Type B pancreatic cell (in vitro differentiated cells): ENCODE measurements at places on chromosomes 3 and 15. TPM values are rescaled to one million over a fixed set of nuclear protein-coding genes. Genes with fewer than 3 reads are reported as not detected.

Gene MB21D2
- total RNA-seq: 14.1 and 23.1 TPM in 2 replicates

GRCh38 chr3:3765661-3766060 is 33.6 kb upstream of the LRRN1 start:
- no peak for DNase-seq

DNA sequence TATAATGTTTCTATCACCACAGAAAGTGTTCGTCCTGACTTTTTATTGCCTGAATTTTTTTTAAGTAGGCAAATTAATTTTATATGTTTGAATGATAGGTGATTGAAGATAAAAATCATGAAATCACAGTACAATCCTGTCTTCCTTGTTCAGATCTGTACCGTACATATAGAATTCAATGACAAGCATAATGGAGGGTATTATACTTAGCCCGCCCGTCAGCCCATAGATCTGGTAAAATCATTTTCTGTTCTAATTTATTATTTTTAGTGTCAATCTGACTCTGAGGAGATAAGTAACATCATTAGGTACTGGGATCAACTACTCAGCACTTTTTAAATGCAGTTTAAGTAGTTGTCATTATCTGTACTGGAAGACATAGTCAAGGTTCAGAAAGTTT is 269.9 kb downstream of the NR2F2 start:
- no peak for DNase-seq

- no peak for DNase-seq
Observed at GRCh38 chr3:50264964-50265485, 3.9 kb upstream of the SEMA3B start.

Gene CFAP100
- total RNA-seq: 4.3 TPM in 1 of 2 replicates, not detected in the other

GRCh38 chr3:30760737-30761136 is 133.7 kb downstream of the GADL1 start:
- no peak for DNase-seq

Gene ARPC4
- total RNA-seq: 131 and 151 TPM in 2 replicates

- no peak for DNase-seq
Observed at GRCh38 chr3:33993631-33994030, 195.2 kb downstream of the PDCD6IP start.

Gene FOXL2NB
- total RNA-seq: 0.29 and 0.34 TPM in 2 replicates

GRCh38 chr3:181418233-181418632 is 293.5 kb upstream of the SOX2 start:
- no peak for DNase-seq

DNA sequence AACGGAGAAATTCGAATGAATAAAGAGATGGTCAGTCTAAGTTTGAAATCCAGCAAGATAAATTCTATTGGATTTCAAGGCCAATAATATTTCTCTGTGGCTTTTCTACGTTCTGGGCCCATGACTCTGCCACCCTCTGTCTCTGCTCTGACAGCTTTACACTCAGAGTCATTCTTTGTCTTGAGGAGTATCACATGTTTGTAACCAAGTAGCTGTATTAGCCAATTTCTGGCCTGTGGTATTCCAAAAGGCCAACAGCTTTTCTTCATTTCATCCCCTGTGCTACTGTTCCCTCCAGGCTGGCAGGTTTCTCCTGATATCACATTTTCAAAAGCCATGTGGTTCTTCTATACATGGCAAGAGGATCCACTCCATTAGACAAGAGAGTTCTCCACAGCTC is 324.1 kb upstream of the CNTN4 start:
- no peak for DNase-seq

DNA sequence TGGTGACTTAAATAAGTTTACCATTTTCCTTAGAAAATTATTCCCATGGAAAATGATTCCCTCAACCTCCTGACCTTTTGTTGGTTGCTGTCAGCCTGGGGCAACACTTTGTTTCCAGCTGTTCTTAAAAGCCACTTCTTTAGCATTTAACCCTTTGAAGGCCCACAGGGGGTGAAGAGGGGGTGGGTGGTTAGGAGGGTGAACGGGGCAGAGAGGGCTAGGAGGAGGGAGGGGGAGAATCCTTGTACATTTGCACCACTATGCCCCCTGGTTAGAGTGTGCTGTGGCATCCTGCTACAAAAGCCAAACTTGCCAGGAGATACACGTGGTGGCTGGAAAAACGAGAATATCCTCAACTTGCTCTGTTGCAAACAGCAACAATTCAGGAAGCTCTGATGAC is 273.2 kb upstream of the RGMA start:
- DNase-seq: no peak

GRCh38 chr15:50075319-50075718 is 43.7 kb downstream of the ATP8B4 start:
- DNase-seq: no peak

- no peak for DNase-seq
Observed at GRCh38 chr3:71503525-71504249, 79.8 kb downstream of the FOXP1 start.

DNA sequence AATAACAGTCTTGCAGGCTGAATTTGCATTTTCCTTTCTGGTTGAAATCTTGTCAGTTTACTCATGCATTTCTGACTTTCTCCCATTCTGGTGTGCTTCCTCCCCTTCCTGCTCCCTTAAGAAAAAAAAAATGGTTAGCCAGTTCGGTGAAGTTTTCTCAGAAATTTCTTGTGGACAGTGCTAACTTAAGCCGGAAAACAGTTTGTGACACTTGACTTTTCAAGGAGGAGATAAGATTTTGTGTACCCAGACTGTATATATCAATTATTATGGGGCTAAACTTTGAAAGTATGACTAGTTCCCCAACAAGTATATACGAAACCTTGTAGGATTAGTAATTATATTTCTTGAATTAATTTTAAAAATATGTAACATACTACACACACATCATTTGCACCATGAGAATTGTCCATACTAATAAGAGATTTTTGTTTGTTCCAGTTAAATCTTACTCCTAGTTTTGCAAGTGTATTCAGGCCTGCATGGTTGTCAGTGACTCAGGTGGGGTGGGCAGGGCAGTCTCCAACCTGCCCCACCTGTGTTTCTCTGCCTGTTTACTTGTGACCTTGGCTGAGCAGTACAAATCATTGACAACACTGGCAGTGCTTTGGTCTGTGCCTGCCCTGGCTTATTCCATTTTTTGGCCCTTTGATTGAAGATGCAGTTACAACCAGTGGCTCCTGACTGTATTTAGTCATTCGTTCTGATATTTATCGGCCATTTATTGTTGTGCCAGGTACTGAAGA is 19.1 kb downstream of the UBE2E1 start:
- no peak for DNase-seq

Gene CLDN11
- 4.7 and 86.8 TPM in 2 replicates for total RNA-seq

Gene ZPLD1
- total RNA-seq: 1.5 and 10.0 TPM in 2 replicates

- DNase-seq: no peak
Observed at GRCh38 chr15:45157974-45158373, 28.2 kb downstream of the DUOX1 start.

Gene HYAL1
- total RNA-seq: 2.3 and 3.7 TPM in 2 replicates

GRCh38 chr3:5143464-5143863 is 21.4 kb downstream of the ARL8B start:
- DNase-seq: no peak

DNA sequence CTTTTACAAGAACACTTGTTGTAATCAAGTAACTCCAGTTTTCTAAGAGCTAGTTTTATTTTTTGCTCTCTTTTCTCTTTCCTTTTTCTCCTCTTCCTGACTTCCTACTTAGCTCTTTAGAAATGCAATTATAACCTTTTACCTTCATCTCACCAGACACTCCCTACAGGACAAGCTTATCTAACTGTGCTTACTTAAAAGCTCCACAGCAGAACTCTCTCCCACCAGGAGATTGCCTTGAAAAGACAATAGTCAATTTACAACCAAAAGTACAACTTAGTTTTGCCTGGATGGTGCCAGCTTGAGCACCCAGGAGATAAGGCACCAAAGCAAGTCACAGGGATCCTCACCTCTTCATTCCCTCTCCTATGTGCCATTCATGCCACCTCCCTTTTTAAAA is 573.8 kb upstream of the LMCD1 start:
- no peak for DNase-seq

Gene GABRR3
- total RNA-seq: not detected in 2 replicates

- no peak for DNase-seq
Observed at GRCh38 chr15:53038655-53038941, 248.5 kb upstream of the ONECUT1 start.

Gene SLC22A13
- 0.60 and 0.79 TPM in 2 replicates for total RNA-seq

GRCh38 chr15:77371850-77372563 is 47.9 kb downstream of the PEAK1 start:
- no peak for DNase-seq

DNA sequence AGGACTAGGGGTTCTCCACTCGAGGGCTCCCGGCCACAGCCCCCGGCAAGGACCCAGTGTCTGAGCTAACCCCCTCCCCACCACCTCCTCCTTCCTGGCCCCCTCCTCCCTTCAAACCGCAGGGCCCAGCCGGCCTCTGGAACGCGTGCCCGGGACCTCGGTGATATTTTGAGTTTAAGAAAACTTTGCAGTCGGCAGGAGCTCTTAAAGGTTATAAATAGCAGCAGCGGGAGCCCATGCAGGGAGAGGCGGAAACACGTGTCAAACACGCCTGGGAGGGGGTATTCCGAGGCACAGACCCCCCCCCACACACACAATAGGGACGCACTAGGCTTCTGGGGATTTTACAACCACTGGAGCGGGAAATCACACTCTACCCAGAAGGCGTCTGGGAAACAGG is 3.1 kb upstream of the PTH1R start:
- no peak for DNase-seq

GRCh38 chr3:127986803-127987202 is 65.4 kb upstream of the SEC61A1 start:
- no peak for DNase-seq

DNA sequence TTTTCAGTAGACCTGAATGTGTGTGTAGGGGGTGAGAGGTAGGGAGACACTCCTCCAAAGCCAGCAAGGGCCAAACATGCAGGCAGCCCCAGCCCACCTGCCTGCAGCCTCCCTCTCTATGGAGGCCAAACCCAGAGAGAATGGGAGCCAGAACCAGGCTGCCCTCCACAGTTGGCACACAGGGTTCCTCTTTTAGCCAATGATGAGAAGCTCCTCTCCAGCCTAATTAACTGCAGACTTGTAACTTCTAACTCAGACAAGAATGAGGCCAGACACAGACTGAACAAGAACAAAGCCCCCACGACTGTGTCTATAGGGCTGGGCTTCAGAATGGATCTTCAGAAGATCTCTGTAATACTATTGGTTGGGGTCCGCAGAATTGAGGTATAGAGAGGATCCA is 12.3 kb upstream of the TLE3 start:
- no peak for DNase-seq

Gene CAMK2N2
- total RNA-seq: 1.9 TPM in 2 replicates

Gene SLC2A2
- total RNA-seq: 1.9 and 5.7 TPM in 2 replicates

Gene C3orf62
- total RNA-seq: 5.6 and 10.7 TPM in 2 replicates

- no peak for DNase-seq
Observed at GRCh38 chr3:108564564-108564963, 24.7 kb downstream of the CIP2A start.

DNA sequence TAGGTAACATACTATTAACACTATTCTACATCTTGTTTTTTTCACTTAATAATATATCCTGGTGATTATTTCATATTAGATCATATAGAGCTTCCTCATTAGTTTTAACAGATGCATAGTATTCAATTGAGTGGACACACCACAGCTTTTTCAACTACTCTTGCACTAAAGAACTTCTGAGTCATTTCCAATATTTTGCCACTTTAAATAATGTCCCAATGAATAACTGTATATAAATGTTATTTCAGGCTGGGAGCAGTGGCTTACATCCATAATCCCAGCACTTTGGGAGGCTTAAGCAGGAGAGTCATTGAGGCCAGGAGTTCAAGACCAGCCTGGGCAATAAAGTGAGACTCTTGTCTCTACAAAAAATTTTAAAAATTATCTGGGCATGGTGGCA is 26.9 kb downstream of the MAP1A start:
- no peak for DNase-seq

GRCh38 chr15:38285456-38285855 is 32.8 kb downstream of the SPRED1 start:
- no peak for DNase-seq

DNA sequence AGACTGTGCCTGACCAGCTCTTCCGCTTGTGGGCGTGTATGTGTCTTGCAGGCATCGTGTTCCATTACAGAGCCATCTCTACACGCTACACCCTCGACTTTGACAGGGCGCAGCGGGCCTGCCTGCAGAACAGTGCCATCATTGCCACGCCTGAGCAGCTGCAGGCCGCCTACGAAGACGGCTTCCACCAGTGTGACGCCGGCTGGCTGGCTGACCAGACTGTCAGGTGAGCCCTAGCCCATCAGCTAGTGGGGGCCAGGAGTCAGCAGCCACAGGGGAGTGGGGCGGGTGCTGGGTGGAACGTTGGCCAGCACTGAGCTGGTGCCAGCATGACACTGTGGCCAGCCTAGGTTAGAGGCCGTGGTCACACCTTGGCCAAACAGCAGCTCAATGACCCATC is 36.7 kb downstream of the ACAN start:
- no peak for DNase-seq

DNA sequence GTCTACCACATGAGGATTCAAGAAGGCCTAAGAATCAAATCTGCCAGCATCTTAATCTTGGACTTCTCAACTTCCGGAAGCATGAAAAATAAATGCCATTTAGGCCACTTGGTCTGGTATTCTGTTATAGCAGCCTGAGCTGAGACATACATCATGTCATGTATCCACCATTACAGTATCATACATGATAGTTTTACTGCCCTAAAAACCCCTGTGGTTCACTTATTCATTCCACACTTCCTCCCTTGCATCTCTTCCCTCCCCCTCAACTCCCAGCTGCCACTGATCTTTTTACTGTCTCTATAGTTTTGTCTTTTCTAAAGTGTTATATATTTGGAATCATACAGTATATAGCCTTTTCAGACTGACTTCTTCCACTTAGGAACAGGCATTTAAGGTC is 161.8 kb downstream of the SNRK start:
- DNase-seq: no peak

Gene ITGA11
- total RNA-seq: 0.26 and 0.92 TPM in 2 replicates

Gene TMEM207
- total RNA-seq: not detected in 2 replicates

Gene LZTFL1
- 26.6 and 36.0 TPM in 2 replicates for total RNA-seq

Gene DUOXA2
- total RNA-seq: 0.17 and 0.52 TPM in 2 replicates

DNA sequence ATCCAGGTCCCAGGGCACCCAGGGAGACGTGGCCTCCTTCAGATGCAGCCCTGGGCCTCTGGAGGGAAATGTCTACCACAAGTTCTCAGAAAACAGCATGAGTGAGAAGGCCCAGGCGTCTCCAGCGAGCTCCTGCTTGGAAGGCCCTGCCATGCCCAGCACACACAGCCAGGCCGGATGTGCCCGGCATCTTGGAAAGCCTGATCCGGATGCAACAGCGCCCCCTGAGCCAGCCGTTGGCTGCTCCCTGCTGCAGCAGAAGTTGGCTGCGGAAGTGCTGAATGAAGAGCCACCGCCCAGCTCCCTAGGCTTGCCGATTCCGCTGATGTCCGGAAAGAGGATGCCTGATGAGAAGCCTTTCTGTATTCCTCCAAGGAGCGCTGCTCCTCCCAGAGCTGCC is 856 bp downstream of the NPAP1 start:
- DNase-seq: no peak

DNA sequence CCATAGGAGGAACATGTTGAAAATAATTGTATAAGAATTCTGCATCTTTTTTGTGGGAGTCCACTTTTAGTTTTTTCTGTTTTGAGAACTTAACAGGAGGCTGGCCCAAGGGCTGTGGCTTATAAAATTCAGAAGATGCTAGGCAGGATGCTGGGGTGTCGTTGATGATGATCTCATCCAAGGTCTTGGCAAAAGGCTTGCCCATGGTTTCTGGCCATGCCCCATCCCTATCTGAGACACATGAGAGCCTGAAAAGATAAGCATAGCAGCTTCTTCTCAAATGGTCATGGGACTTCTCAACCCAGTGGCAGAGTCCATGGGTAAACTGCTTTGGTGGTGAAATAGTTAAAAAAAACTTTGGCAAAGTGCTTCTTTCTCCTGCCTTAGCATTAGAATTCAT is 35.2 kb downstream of the CMSS1 start:
- no peak for DNase-seq
